ENCODE measurements at places on chromosomes 3 and 15.
A peak's percentile ranks its signal among the peaks of the same experiment; 100 is the strongest.

DNA sequence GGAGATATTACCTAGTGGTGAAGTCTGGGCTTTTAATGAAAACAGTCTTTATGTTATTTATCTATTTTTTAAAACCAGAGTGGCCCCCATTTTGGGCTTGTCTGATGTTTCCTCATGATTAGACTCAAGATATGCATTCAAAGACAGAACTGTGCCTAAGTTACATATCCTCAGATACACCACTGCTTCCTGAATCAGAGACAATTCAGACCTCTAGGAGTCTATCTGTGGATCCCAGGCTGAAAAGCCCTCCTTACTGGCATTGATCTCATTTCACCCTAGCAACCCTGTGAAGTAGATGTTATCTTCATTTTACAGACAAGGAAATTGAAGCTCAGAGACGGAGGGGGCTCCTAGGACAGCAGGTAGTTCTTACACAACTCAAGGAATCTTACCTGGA is 16.8 kb upstream of the TGM5 start:
- DNase-seq: no peak

GRCh38 chr15:74007820-74008371 is 13.4 kb downstream of the PML start:
- no peak for DNase-seq

DNA sequence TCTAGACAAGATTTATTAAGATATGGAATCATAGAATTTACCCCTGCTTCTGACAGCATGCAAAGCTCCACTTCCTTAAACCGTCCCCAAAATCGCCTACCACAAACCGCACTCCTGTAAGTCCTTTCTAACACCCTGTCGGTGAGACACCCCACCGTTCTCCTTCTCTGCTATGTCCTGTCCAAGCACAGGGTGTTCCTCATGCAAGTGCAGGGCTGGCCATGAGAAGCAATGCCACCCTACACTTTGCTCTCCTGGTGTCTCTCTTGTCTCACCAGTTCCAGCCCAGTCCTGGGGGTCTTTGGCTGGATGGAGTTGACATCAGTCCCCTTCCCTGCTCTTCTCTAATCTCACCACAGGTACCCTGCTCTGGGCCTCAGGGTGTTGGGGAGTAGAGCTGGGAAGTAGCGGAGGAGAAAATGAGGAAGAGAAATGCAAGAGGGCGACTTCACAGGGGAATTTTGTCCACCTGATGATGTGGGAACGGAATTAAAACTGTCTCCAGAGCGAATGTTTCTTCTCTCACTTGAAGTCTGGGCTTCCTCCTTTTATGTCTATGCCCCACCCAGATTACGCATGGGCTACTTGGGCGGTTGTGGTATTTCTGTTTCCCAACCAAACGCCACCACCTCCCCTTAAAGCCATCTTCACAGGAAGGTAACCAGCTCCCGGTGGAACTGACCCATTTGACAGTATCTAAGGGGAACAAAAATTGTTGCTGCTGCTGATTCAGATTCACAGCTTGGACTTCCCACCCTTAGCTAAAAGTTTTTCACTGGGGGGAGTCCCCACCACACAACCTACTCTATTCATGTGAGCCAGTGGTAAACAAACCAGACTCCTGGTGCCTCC is 49.9 kb downstream of the CASR start:
- DNase-seq: no peak

GRCh38 chr15:35834866-35835265 is 288.9 kb upstream of the DPH6 start:
- DNase-seq: no peak

- no peak for DNase-seq
Observed at GRCh38 chr3:39433642-39434041, 27.1 kb downstream of the RPSA start.

DNA sequence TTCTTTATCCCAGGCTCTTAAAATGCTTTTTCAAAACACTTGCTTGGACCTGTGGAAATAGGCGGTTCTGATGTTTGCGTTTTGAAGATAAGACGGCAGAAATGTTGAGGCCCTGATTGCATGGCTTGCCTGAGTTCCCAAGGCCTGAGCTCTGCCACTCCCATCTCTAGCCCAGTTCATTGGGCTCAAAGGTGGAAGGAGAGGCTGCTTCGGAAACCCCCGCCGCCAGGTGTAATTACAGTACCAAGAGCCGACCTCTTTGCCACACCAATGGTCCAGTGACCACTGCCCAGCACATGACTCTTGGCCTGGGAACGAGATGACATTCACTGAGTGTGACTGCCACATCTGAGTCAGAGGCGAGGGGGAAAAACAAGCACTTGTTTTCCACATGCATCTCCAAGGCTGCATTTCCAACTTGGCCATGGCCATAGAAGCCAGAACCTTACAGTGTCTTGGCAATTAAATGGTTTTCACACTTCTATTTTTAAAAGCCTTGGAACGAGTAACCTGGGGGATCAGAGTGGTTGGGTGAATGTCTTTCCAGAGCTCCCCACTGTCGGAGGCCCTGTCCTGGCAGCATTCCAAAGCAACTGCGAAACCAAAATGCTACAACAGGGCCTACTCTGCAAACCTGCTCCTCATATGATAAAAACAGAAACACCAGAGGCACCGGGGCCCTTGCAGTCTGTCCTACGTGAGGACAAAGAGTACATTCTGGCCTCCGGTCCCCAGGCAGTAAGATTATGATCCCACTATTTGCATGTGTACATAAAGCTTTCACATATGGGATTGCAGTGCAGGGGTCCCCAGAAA is 63.8 kb upstream of the CGNL1 start:
- DNase-seq: no peak

DNA sequence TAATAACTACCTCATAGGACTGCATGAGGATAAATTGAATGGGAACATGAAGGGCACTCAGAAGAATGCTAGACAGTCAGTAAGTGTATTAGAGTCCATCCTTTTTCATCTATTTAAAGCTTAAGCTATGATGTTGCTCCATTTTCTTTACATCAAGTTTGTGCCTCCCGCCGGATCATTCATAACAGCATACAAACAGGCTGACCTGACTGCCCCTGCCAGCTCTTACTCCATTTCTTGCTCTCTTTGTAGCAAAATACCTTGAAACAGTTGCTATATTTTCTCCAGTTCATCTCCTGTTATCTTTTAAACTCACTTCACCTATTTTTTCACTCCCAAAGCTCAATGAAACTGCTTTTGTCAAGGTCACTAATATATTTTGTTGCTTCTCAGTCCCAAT is 315.6 kb upstream of the ALCAM start:
- DNase-seq: no peak

DNA sequence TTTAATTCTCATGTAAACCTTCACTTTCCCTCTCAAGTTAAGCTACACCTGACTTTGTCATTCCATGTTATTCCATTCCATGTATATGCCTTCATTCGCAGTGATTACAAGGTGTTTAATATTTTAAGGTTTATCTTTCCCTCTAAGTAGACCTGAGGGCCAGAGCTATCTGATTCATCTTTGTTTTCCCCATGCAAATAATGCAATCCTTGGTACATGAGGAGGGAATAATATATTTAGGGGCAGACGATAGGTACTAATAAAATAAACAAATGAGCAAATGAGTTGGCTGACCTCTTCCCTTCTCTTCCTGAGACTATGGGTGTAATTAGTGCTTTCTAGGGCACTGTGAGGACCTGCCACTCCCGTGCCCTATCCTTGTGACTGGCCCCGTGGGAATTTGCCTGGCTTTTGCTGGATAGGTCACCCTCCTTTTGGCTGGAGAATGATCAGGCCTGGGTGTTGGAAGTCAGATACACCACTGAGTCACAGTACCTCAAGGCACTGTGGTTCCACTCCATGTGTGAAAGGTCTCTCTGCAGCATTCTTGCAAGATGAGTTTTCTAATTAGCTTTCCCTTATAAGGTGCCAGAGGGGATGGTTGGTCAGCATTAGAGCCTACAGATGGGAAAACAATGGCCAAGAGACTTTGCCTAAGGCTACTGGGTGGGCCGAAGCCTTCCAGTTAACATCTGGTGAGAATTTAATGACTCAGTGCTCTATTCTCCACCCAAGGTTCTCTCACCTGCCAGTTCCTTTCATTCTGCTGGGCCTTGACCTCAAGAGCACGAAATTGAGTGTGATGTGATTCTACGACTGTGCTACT is 183.2 kb downstream of the P3H2 start:
- peak; percentile 99 for DNase-seq

Measured in NCI-H69 (cell line).